ENCODE measurements at places on chromosomes 12 and 14.

DNA sequence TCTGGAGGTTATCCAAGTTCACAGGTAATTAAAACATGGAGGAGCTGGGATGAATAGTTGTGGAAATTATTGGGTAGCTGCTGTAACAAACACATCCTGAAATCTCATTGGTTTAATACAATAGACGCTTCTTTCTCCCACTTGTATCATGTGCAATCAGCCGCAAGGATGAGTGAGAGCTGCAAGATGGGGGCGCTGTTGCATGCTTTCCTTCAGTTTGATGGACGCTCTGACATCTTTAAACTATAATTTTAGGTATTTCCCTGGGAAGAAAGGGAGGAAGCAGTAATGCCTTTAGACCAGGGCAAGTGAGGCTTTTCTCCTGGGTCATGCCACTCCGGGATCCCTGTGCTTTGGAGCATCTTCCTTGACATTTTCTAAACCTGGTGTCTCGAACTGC, 178.7 kb downstream of the PAWR start:
- no peak for DNase-seq

GRCh38 chr14:73752297-73752992, 38.3 kb upstream of the PNMA1 start:
- peak; percentile 68 for DNase-seq

DNA sequence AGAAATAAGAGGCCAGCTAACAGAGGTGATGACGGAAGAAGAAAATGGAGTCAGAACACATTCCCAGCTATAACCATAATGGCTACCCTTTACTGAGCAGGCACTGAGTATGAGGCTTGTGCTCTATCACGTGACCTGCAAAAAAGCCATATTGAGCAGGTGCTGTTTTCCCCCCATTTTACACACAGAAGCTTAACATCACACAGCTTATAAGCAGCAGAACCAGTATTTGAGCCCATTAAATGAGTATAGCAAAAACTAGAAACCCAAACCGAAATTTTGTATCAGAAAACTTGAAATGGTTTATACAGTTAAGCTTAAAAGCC, 28.4 kb downstream of the PAPLN start:
- DNase-seq = no peak

- DNase-seq = no peak
Measured at GRCh38 chr12:121467638-121468498, 68.0 kb downstream of the RNF34 start.

GRCh38 chr12:54502485-54502884, 4.9 kb downstream of the NCKAP1L start:
- peak; percentile 7 for DNase-seq

DNA sequence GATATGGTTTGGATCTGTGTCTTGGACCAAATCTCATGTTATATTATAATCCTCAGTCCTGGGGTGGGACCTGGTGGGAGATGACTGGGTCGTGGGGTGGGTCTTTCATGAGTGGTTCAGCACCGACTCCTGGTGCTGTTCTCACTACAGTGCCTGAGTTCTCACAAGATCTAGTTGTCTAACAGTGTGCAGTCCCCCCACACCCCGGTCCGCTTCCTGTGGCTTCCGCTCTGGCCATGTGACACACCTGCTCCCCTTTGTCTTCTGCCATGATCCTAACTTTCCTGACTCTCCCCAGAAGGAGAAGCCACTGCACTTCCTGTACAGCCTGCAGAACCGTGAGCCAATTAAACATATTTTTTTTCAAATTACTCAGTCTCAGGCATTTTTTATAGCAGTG, 1262.2 kb downstream of the TMEM121 start:
- no peak for DNase-seq
